ENCODE measurements at places on chromosomes 12 and 14.

GRCh38 chr14:21350539-21350938, 33.3 kb downstream of the SUPT16H start:
- DNase-seq = no peak

DNA sequence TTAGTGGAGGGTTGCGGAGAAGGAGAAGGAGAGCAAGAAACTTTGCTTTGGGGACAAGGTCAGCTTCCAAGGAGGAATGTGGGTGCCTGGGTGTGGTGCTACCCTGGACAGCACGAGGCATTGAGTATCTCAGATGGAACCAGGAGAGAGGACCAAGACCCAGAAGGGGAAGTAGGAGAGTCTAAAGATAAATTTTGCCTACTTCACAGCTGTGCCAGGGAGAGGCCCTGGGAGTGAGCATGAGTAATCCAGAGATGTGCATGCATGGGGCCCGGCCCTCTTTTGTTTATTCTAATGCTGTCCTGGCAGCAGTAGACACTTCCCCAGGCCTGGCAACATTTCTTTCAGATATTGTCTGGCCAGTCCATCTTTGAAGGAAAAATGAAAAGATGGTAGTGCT, 49.5 kb upstream of the GNPNAT1 start:
- no peak for DNase-seq

DNA sequence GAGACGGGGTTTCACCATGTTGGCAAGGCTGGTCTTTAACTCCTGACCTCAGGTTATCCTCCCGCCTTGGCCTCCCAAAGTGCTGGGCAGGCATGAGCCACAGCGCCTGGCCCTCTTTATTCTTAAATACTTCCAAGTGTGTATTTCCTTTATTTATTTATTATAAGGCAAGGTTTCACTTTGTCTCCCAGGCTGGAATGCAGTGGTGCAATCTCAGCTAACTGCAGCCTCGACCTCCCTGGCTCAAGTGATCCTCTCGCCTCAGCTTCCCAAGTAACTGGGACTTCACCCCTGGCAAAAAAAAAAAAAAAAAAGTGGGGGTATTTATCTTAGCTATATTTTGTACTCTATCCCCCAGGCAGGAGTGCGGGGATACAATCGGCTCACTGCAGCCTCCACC, 6.8 kb downstream of the FAM216A start:
- DNase-seq = no peak

DNA sequence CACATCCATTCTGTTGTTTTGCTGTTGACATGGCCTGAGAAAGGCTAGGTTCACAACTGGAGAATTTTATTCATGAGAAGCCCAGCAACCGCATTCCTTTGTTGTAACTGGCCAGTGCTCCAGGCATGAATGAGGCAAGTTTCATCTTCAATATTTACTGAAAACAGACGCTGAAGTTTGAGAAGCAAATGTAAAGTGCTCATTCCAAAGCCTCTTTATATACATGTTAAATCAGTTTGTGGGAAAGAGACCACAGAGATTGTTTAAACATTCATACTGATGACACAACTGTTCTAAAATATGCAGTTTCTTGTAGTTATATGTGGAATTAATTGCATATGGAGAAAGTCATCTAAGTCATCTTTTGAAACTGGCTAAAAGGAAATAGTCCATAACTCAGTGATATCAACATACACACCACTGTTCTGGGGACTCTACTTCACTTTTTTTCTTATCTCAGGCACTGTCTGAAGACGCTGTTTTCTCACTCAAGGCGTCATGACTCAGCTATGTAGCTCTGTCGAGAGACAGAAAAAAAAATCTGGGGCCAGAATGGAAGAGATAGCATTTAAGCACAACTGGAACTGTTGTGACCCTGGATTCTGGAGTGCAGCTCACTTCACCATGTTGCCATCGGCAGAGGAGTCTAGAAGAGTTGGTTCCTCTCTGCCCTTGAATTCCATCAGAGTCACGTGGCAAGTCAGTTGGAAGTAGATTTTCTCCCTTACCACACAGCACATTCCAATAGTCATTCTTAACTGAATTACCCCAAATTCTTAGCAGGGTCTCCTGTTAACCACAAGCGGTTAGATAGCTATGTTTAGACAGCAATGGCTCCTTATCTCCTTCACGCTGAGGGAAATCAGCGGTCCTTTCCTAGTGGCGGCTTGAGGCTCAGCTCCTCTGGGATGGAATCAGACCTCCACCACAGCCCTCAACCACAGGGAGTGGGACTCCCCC, 258.4 kb upstream of the HMGA2 start:
- DNase-seq = no peak

DNA sequence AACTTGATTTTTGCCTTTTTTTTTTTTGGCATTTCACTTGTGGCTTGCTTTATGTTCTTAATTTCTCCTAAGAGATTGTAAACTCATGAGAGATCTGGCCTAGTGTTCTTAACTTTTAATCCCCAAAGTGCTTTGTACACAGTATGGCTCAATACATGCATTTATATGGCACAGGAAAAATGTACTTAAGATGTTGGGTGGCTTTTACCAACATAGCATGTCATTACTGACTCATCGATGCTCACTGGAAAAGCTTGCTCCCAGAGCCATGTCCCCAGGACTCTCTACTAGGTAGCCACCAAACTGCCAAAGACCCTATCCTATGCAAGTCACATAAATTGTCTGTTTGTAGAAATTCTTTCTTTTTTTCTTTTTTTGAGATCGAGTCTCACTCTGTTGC, 13.1 kb upstream of the SMCO3 start:
- DNase-seq = no peak

DNA sequence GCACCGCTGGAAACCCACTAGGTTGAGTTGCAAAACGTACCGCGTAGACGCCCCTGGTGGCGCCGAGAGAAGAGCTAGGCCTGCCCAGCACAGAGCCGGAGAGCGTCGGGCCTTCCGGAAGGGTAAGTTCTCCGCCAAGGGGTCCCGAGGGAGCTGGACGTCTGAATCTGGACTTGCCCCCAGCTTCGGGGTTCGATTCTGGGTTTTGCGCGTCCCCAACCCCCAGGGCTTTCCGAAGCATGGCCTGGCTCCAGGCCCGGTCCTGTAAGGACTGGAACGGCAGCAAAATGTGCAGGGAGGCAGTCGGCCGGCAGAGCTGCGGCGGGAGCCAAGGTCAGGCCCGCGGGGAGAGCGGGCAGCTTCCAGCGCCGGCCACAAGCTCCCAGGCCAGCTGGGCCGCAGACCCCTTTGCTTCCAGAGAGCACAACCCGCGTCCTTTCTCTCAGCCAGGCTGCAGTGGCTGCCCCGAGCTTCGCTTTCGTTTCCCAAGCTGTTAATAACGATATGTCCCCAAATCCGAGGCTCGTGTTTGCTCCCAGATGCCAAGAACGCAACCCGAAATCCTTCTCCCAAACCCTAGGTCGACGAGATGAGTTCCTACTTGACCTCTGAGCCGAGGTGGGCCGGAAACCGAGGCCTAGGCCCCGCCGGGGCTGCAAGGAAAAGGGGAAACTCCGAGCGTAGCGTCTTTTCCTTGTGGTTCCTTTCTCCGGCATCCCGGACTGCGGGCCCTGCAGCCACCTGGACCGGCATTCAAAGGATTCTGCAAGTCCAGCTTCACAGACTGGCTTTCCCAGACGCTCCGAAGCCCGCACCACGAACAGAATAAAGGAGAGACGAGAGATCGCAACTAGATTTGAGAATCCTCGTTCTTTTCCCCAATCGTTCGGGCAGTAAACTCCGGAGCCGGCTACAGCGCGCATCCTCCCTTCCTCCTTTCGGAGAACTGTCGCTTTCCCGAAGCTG, 3.2 kb upstream of the TBX5 start:
- no peak for DNase-seq

- no peak for DNase-seq
These were observed 297.7 kb upstream of the CLEC14A start for GRCh38 chr14:38553586-38553985.

GRCh38 chr12:118371321-118372282, 1.1 kb downstream of the TAOK3 start:
- peak; percentile 18 for DNase-seq

GRCh38 chr12:96194971-96195844, 1.0 kb downstream of the ELK3 start:
- DNase-seq = peak; percentile 78

- no peak for DNase-seq
These were observed 36.2 kb upstream of the MDM1 start for GRCh38 chr12:68368327-68368726.

DNA sequence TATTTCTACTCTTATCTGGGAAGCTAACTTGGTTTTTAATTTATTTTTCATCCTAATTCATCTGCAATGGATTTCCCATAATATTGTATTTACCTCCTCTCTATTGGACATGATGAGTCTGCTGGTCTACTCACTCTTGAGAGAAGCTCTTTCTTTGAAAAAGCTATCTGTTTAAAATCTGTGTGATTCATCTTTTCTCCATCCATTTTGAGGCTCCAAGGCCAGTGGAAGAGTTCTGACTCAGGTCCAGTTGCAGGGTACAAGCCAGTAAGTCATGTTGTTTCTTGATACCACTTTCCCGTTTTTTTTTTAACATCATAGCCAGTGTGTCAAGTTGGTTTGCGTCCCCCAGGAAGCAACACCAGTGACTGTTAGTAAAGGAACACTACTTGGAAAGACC, 160.3 kb upstream of the BMP4 start:
- DNase-seq = no peak

GRCh38 chr14:105974902-105975301, 448.5 kb downstream of the TMEM121 start:
- peak; percentile 68 for DNase-seq

GRCh38 chr14:105173145-105173544, 4.6 kb upstream of the JAG2 start:
- DNase-seq = no peak

- DNase-seq = no peak
These were observed 1378.3 kb upstream of the SEL1L start for GRCh38 chr14:82911930-82912329.

- DNase-seq = no peak
These were observed 94.6 kb upstream of the PRICKLE1 start for GRCh38 chr12:42683933-42684801.

DNA sequence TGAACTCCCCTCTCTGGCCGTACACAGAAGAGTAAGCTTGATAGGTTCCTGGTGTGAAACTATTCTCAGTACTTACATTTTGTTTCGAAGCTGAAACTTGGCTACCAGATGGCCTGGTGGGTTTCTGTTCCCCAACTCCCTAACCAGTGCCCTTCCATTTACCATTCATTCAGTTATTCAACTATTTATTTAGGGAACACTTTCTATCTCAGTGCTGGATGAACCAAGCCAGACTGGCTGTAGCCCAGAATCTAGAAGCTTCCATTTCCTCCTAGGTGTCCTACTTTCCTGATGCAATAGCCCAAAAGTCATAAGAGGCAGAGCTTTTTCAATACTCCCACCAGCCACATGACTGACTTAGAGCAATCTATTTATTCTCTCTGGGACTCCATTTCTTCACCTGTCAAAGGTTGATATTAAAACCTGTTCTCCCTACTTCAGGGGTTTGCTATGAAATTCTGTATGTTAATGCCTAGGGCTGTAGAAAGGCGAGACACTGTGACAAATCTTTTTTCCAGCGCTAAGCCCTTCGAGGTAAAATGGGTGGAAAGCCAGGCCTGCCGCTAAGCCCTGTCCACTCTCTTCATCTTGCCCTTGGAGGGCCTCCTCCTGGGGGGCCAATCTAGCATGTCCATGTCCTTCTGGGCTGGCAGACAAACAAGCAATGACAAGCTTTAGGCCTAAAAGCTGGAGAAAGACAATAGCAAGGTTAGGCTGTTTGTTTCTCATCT, 8.1 kb upstream of the IRF2BPL start:
- DNase-seq = no peak

- DNase-seq = no peak
These were observed 40.6 kb upstream of the EML1 start for GRCh38 chr14:99752486-99753121.

GRCh38 chr14:65745396-65746190, 333.1 kb downstream of the FUT8 start:
- DNase-seq = no peak

- no peak for DNase-seq
These were observed 369.6 kb downstream of the ATP23 start for GRCh38 chr12:58310809-58311622.

- DNase-seq = no peak
These were observed 501.9 kb downstream of the TRHDE start for GRCh38 chr12:72774023-72774422.

GRCh38 chr12:293199-293598, 30.6 kb upstream of the SLC6A13 start:
- no peak for DNase-seq

DNA sequence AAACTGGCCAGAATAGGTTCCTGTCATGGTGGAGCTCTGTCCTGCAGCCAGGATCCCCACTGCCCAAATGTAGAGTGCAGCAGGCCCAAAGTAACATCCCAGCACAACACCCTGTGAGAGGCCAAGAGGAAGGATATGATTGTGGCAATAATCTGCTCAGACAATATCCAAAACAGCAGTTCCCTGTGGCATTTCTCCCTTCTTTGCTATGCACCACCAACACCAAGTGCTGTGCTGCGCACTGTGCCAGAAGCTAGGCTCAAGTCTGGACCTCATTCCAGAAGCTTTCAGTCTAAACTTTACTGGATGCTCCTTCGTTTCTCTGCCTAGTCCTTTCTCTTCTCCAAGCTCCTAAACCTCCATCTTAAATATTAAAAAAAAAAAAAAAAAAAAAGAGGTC, 33.4 kb downstream of the SLC11A2 start:
- DNase-seq = no peak

DNA sequence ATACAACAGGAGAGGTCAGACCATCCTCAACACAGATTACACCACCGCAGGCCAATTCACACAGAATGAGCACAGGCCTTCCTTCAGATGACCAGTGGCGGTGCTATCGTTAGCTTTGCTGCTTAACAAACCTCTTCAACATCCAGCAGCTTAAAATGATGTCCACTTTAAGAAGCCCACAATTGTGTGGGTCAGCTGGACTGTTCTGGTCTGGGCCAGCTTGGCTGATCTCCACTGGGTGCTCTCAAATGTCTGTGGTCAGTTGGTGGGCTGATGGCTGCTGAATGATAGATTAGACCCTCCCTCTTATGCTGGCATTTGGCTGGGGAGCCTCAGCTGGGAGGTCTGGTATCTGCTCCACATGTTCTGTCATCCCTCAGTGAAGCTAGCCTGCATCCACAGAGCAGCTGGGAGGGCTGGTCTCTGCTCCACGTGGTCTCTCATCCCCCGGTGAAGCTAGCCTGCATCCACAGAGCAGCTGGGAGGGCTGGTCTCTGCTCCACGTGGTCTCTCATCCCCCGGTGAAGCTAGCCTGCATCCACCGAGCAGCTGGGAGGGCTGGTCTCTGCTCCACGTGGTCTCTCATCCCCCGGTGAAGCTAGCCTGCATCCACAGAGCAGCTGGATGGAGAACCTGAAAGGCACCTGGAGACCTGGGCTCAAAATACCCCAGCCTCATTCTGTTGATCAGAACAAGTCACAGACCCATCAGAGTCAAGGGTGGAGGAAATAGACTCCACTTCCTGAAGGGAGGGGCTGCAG, 203.6 kb upstream of the DIO3 start:
- no peak for DNase-seq

- DNase-seq = no peak
These were observed 47.7 kb downstream of the SERPINA3 start for GRCh38 chr14:94659901-94660300.

GRCh38 chr12:7100239-7100638, 8.0 kb upstream of the C1R start:
- no peak for DNase-seq

DNA sequence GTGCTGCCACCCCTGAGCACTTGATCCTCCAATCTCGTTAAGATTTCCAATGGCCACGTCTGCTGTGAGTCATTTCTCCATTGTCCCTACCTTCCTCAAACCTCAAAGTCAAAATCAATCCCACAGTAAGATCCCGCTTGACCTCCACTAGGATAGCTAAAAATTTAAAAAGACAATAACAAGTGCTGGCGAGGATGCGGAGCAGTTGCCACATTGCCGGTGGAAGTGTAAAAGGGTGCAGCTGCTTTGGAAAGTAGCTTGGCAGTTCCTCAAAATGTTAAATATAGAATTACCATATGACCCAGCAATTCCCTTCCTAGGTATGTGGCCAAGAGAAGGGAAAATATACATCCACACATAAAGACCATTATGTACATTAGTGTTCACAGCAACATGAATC, 9.5 kb upstream of the BCL7A start:
- DNase-seq = no peak

All from activated CD4-positive, alpha-beta T cell treated with anti-CD3 and anti-CD28 coated beads for 48 hours (primary cell).